ACHN (cell line): ENCODE measurements at places on chromosomes 4 and X.

DNA sequence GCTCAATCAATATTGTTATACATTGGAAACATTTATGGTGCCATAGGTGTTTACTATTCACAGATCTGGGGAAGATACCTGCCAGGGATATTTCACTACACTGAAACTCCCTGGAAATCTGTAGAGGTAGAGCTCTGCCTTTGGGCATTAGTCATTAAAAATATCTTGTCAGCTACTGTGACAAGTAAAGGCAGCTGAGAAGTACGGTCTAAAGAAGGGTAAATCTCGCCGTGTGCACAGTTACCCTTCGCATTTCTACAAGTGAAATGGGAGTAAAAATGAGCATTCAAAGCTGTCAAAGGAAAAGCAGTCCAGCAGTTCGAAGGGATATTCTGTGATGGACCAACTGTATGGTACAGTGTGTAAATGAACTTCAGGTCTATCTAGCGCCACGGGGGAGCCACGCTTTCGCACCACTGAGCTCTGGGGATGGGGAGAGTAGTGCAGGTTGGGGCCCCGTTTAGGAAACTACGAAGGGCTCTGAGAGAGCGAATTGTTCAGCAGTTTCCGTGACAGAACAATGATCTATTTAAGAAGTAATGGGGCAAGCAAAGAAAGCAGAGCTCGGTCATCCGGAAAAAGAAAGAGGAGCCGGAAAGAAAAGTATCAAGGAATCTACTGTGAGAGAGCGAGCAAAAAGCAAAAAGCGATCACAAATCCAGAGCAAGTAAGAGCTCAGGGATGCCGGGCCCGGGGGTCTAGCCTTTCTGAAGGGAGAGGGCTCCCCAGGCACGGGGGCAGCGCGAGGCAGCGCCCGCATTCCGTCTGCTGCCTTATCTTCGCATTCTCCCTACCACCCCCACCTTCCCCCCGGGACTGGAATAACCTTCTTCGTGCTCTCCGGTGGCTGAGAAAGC lies 646 bp downstream of the TIGD4 start:
- peak; percentile 23 for DNase-seq

GRCh38 chr4:34289489-34289888 lies 1954.8 kb downstream of the ARAP2 start:
- DNase-seq: no peak

GRCh38 chrX:8233091-8233490 lies 62.0 kb upstream of the VCX2 start:
- DNase-seq: no peak

DNA sequence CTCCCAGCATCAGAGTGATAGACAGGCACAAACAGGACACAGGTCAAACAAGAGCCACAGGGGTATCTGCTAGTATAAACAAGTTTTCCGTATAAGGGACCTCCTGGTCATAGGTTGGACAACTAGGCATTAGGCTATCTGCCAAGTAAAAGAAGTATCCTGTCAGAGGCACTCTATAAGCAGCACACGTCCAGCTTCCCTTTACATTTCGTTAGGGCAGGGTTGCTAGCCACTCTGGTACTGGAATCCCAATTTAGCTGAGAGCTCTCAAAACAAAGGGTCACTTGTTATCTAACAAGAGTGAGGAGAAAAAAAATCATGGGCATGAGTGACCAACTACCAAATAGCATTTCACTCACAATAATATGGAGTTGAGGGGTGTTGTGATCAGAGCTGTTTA lies 780.7 kb upstream of the DIAPH2 start:
- DNase-seq: no peak

- no peak for DNase-seq
Observed at GRCh38 chr4:150375025-150375424, 206.9 kb upstream of the MAB21L2 start.

DNA sequence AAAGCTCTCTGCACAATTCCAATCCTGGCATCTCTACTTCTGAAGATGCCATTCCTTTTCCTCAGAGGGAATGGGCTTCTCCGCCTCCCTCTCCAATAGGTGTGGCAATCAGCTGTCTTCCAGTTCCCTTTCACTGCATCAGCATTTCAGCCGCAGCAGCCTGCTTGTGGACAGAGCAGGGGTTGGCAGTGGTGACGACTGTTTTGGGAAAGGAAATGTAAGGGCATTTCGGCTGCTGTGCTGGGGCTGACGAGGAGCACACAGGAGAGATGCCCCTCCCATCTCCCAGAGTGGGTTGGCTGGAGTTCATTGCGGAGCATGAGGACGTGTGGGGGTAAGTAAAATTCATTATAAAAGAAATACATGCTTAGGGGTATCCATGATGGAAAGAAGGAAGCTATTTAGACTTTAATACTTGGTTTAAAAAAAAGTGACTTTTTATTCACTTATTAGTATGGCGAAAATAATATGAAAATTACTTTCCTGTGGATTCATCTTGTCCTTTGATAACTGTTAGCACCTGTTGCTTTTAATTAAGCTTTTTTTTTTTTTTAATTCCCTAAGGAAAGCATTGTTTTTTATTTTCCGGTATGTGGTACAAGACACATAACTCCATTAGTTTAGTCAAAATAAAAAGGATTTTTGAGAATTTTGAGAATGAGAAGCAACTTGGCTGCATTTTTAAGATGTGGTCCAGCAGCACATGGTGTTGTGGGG lies at the start of gene LIMCH1:
Gene LIMCH1, plus strand, starts transcription at position 141 of the 717 bp plus-strand sequence. CDS start 67,839 bp downstream, outside the sequence.
- no peak for DNase-seq

DNA sequence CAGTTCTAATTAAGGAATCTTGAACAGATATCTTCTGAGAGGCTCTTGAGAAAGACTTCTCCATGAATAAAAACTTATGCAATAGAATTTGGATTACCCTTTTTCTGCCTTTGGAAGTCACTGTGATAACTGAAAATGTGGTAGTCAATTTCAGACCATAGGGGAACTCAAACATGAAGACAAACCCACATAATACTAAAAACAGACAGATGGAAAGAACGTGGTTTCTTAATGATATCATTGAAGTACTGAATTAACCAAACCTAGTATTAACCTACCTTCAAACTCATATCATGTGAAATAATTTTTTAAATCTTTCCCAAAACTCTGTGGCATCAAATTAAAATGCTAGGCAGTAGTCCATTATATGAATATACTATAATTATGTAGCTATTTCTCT lies 153.5 kb downstream of the CAMK2D start:
- DNase-seq: no peak

- DNase-seq: no peak
Observed at GRCh38 chr4:61211781-61212180, 11.7 kb downstream of the ADGRL3 start.

GRCh38 chr4:15245006-15245530 lies 182.8 kb upstream of the C1QTNF7 start:
- DNase-seq: no peak

- DNase-seq: no peak
Observed at GRCh38 chr4:66034262-66034661, 364.0 kb upstream of the EPHA5 start.

- no peak for DNase-seq
Observed at GRCh38 chr4:166045457-166045856, 172.4 kb downstream of the TLL1 start.

- no peak for DNase-seq
Observed at GRCh38 chrX:51158231-51158630, 174.4 kb upstream of the NUDT10 start.

DNA sequence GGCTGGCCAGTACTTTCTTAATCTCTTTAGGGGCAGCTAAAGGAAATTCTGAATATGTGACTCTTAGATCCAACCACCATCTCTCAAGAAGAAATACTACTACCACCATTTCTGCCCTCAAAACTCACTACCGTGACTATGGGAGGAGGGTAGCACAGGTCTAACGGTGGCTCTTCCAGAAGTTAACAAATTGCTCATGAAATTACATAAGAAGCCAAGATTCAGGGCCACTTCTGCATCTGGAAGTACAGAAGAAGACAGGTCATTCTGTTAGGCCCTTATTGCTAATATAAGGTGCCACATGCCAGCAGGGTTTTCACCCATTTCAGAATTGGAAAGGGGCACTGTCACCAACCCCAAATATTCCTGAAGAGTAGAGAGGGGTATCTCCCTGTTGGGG lies 19.6 kb upstream of the NKRF start:
- no peak for DNase-seq

DNA sequence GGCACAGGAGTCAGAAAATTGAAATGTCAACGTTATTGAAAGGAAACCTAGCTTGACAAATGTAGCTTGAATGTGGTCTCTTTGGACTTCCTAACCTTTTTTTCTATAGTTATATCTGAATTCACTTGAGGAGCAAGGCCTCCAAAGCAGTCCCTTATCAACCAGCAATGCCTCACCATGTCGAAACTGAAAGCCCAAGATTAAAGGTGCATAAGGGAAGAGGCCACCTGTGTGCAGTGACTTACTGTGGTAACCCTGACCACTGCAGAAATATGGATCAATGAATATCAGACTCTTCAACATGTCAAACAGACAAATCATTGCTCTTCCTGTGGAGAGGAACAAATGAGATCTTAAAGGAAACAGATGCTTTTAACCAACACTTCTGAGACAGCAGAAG lies 95.0 kb upstream of the GIMD1 start:
- DNase-seq: no peak

DNA sequence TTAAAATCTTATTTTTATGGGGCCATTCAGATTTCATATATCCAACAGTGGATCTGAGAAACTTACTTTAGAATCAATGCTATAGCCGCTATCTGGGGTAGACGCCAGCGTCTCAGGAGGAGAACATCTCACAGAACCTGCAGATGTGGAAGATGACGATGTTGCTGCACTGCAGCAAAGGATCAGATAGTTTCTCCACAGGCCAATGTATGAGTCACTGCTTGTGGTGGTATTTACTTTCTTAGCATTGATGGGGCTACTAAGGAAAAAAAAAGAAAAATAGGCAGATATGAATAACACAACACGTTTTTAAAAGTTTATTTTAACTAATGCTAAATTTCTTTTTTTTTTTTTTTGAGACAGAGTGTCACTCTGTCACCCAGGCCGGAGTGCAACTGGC lies 85.9 kb downstream of the ZAR1 start:
- no peak for DNase-seq

GRCh38 chrX:49291615-49292337 lies 11.7 kb upstream of the GAGE10 start:
- peak; percentile 46 for DNase-seq

GRCh38 chrX:107733686-107734085 lies 41.9 kb downstream of the TSC22D3 start:
- no peak for DNase-seq

DNA sequence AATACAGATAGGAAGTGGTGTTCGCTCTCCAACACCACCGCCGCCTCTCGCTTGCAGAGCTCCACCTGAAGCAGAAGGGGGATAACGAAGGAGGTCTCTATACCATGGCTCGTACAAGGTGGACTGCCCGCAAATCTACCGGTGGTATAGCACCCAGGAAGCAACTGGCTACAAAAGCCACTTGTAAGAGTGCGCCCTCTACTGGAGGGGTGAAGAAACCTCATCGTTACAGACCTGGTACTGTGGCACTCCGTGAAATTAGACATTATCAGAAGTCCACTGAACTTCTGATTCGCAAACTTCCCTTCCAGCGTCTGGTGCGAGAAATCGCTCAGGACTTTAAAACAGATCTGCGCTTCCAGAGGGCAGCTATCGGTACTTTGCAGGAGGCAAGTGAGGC lies 5.2 kb upstream of the BMP15 start:
- no peak for DNase-seq

GRCh38 chrX:44157858-44158257 lies 184.7 kb upstream of the NDP start:
- no peak for DNase-seq

GRCh38 chr4:870951-871350 lies 45.0 kb upstream of the CPLX1 start:
- DNase-seq: no peak

- DNase-seq: no peak
Observed at GRCh38 chr4:54493862-54494261, 163.9 kb upstream of the KIT start.

DNA sequence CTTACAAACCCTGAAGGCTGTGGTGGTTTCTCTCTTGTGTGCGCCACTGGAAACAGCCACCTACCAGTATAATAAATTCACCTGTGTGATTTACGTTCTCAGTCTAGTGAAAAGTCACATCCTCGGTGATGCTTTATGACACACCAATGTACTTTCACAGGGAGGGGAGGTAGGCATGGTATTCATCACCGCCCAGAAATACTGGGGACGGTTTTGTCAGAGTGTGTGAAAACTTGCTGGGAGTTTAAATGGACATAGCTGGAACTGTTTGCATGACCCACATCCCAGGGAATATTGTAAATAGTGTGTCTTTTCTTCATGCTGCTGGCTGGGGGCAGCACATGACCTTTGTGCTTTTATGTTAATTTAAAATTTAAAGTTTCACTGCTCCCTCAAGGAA lies 421.8 kb downstream of the MAPK10 start:
- no peak for DNase-seq

DNA sequence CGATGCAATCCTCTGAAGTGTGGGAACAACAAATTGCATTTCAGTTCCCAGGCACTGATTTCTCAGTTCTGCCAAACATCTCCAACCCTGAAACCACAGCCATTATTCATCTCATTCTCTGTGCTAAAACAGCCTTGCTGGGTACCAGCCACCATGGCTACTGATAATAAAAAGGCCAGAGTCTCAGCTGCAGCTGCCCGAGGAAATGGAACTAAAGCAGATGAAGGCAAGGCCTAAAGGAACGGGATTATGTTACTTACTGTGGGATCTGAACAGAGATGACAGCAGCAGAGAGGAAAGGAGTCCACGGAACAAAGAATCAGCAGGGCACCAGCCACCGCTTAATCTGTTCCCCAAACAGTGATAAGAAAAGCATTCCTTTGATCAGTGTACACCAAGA lies 155.7 kb downstream of the PAPSS1 start:
- no peak for DNase-seq

GRCh38 chr4:99104153-99104552 lies 15.6 kb upstream of the ADH5 start:
- DNase-seq: no peak

DNA sequence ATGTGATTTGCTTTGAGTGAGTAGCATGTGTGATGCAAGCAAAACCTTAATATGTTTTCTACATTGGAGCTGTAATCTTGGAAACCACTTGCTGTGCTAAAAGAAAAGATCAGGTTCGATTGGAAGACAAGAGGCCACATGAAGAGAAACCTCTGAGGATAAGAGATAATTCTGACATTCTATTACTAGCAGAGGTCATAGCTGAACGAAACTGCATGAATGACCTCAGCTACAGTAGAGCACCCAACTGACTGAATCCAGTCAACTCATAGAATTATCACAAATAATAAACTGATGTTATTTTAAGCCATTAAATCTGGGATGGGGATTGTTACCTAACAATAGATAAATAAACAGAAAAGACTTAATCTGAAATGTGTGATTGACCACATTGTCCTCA lies 147.1 kb downstream of the CAMK2D start:
- no peak for DNase-seq

DNA sequence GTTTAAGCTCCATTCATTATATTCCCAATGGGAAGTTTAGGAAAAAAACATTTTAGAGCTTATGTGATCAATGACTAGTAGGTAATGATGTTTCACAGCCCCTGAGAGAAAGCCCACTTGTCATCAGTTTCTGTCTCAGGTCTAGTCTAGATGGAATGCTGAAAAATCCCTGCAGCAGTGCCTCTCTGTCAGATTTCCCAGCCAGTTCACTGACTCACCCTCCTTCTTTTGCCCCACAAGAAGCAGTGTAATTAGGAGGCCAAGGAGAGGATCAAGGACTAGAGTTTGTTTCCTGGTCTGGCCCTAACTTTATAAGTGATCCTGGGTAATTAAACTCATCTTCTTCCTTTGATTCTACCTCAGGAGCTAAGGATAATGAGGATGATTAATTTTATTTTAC lies 118.7 kb upstream of the ANXA3 start:
- peak; percentile 15 for DNase-seq
